ENCODE measurements at places on chromosomes 5 and 9.

DNA sequence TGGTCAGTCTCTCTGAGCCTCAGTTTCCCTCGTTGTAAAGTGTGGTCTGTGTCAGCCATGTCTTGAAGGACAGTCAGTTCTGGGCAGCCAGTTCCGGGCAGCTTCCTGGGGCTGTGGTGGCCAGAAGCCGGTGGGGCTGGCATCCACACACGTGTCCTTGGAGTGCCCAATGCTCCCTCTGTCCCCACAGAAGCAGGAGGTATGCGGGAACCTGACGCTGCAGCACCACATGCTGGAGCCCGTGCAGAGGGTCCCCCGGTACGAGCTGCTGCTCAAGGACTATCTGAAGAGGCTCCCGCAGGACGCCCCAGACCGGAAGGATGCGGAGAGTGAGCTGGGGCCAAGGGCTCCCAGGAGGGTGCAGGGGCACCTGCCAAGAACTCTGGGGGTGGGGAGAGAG lies 48.4 kb upstream of the SUSD3 start:
- DNase-seq: no peak

DNA sequence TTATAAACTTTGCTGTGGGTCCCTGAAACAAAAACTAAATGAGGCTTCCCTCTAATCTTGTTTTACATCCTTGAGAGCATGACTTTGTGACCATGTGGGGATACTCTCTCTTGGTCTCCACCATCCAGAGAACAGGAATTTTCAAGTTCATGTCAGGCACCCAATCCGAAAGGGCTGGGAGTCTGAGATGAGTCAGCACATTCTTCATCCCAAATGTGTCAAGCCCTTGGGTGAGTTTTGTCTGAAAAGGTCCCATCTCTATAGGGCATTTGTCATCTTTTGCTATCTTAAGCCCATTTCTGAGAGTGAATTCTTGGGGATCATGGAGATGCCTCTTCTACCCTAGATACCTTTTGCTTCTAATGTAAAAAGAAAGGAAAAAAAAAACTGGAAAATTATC lies 26.9 kb upstream of the RAPGEF6 start:
- DNase-seq: no peak

DNA sequence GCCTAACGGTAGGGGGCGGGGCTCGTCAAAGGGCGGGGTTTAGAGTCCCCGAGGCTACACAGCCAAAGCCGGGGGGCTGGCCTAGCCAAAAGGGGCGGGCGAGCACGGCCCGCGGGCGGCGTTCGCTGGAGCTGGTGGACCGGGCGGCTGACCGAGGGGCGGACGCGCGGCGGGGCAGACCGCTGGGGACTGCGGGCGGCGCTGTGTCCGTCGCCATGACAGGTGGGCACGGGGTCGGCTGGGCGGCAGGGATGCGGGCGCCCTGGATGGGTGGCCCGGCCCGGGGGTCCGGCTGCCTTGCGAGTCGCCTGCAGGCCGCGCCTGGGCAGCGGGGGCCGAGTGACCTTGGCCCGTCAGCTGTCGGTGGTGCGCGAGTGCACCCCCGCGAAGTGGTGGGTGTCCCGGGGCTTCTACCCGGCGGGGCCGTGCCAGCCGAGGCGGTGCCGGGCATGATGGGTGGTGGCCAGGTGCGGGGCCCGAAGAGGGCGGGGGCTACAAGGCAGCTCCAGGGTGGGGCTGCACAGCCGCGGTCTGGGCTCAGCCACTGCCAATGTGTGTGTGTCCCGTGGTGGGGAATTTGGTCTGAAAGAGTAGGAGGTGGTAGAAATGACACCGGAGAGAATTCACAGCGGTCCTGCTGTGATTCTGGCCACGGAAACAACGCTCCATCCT lies at the start of gene CARD19:
CARD19 (plus strand) TSS at position 87 of the 672 bp plus-strand sequence; CDS start at position 216, 129 bp downstream.
- DNase-seq: no peak

- DNase-seq: no peak
These were observed 19.3 kb downstream of the ACO1 start for GRCh38 chr9:32403567-32404260.

- DNase-seq: no peak
These were observed 22.2 kb upstream of the CXCL14 start for GRCh38 chr5:135600971-135601381.

GRCh38 chr5:29899583-29899982 lies 1293.9 kb upstream of the CDH6 start:
- DNase-seq: no peak

DNA sequence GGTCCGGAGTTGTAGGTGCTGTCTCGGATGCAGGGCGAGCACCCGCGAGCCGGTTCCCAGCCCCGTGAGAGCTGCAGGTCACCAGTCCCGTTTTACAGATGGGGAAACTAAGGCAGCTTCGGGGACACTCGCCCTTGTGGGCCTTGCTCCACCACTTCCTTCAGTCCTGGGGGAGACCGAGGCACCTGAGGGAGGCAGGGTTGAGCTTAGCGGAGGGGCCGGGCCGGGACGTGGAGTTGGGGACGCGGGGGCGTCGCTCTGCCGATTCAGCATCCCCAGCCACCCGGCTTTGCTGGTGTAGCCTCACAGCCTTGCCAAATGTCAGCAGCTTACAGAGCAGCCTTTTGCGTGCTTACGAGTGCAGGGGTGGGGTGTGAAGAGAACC lies 530 bp downstream of the BBLN start:
- DNase-seq: no peak

DNA sequence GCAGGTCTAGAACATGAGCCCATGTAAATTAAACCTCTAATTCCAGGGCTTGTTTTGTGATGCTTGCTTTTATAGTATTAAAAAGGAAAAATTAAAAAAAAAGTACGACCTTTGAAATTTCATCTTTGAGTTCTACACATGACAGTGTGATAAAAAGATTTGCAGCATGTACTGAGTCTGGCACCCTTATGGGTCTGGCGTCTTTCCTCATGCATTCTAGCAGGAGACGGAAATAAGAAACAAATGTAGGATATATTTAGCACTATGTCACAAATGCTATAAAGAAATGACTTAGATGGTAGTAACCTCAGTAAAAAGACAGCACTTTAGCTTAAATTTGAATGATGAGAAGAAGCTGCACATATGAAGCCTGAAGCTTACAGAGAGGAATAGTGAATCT lies 1474.3 kb upstream of the CDH6 start:
- no peak for DNase-seq

GRCh38 chr5:10321882-10322281 lies 14.2 kb upstream of the CMBL start:
- DNase-seq: no peak

GRCh38 chr9:18238254-18238653 lies 235.7 kb upstream of the ADAMTSL1 start:
- no peak for DNase-seq

DNA sequence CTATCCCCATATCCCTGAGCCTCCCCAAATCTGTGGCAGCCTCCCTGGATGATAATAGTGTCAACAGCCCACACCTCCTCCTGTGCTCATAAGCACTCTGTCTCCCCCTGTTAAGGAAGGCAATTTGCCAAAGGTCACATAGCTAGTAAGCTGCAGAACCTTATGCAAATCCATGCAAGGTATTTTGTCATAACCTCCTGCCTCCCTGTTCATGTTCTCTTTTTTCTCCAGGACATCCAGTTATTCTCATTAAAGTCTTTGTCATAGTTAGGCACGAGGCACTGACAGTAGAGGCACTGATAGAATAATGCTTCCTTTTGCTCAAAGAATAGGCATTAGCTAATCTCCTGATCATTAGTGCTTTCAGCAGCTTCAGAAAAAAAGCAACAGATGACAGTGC lies 10.2 kb upstream of the AUH start:
- DNase-seq: no peak

- no peak for DNase-seq
These were observed 49.2 kb downstream of the TIMD4 start for GRCh38 chr5:156913719-156914370.
